ENCODE measurements at places on chromosomes 1 and 21. TPM values are rescaled to one million over a fixed set of nuclear protein-coding genes. Genes with fewer than 3 reads are reported as not detected.

- H3K27ac ChIP-seq: no peak overlapping the region
- H3K4me1 ChIP-seq: peaks cover 28% of the 10 kb centered on the region
- no peaks in the 10 kb centered on the region for H3K36me3 ChIP-seq
- no peak for DNase-seq
Observed at GRCh38 chr1:91895832-91896556, 10.0 kb upstream of the TGFBR3 start.

GRCh38 chr21:35925497-35925896, 134.8 kb downstream of the SETD4 start:
- H3K4me1 ChIP-seq: peaks cover 11% of the 10 kb centered on the region
- peak overlapping the region; percentile 50 for H3K27ac ChIP-seq

DNA sequence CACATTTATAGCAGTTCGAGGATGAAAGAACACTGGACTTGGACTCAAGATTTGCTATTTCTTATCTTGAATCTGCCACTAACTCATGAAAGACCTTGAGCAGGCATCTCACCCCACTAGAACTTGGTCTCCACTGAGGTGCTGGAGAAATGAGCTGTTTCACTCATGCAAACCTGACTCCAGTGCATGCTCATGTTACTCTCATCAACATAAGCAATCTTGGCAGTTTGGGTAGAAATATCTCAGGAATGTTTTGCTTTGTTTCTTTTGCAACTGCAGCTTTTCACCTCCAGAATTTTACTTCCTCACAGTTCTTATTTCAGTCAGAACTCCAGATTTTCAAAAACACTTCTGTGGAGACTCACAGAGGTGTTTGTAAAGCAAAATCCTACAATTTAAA, 46.2 kb upstream of the DAB1 start:
- H3K36me3 ChIP-seq: no peaks in the 10 kb centered on the region
- H3K27me3 ChIP-seq: no peaks in the 10 kb centered on the region
- no peak overlapping the region for H3K27ac ChIP-seq
- no peak overlapping the region for H3K4me3 ChIP-seq
- no peaks in the 10 kb centered on the region for H3K4me1 ChIP-seq

- no peak overlapping the region for H3K4me3 ChIP-seq
- no peaks in the 10 kb centered on the region for H3K36me3 ChIP-seq
- no peak overlapping the region for H3K27ac ChIP-seq
- DNase-seq: no peak
- no peaks in the 10 kb centered on the region for H3K4me1 ChIP-seq
Observed at GRCh38 chr1:44390277-44390676, 14.8 kb upstream of the RNF220 start.

- no peaks in the 10 kb centered on the region for H3K36me3 ChIP-seq
- no peak for DNase-seq
- no peak overlapping the region for H3K4me3 ChIP-seq
- H3K27ac ChIP-seq: no peak overlapping the region
- H3K27me3 ChIP-seq: no peaks in the 10 kb centered on the region
Observed at GRCh38 chr1:88039240-88039639, 644.8 kb upstream of the PKN2 start.

DNA sequence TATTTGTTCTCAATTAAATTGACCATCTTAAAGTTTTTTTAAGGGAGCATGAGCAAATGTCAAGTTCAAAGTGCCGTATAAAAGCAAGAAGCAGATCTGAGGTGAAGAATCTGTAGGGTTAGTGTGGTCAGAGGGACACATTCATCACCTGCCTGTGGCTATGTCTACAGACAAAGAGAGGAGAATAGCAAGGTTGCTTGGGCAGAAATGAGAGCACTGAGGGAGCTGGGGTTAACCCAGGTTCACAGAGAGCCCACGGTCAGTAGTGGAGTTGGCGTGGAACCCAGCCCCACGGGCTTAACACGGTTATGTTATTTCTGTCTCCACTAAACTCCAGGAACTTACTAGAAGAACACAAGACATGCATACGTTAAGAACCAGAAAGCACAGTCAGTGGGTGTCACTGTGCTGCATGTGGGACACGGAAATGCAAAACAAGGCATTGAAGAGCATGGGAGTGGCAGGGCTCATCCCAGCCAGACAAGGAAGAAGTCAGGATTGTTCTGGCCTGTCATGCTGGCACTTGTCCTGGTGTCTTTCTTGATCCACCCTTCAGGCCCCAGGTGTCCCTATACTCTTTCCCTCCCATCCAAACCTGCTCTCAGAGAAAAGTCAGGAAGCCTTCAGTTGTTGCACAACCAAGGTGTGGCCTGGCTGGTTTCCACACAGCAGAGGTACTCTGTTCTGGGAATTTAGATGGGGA, 95.5 kb upstream of the IVNS1ABP start:
- H3K4me3 ChIP-seq: no peak overlapping the region
- H3K4me1 ChIP-seq: no peaks in the 10 kb centered on the region
- H3K27me3 ChIP-seq: no peaks in the 10 kb centered on the region
- no peak for DNase-seq
- H3K27ac ChIP-seq: no peak overlapping the region
- H3K36me3 ChIP-seq: no peaks in the 10 kb centered on the region

GRCh38 chr1:4305526-4306301, 348.7 kb upstream of the AJAP1 start:
- no peaks in the 10 kb centered on the region for H3K27me3 ChIP-seq
- H3K27ac ChIP-seq: no peak overlapping the region
- no peaks in the 10 kb centered on the region for H3K4me1 ChIP-seq
- no peak overlapping the region for H3K4me3 ChIP-seq
- DNase-seq: no peak
- H3K36me3 ChIP-seq: no peaks in the 10 kb centered on the region

GRCh38 chr1:230759369-230760065, 12.3 kb downstream of the CAPN9 start:
- no peak overlapping the region for H3K4me3 ChIP-seq
- no peak overlapping the region for H3K27ac ChIP-seq
- H3K27me3 ChIP-seq: no peaks in the 10 kb centered on the region
- DNase-seq: no peak
- H3K4me1 ChIP-seq: no peaks in the 10 kb centered on the region
- no peaks in the 10 kb centered on the region for H3K36me3 ChIP-seq

GRCh38 chr1:13605159-13605558, 21.5 kb downstream of the PDPN start:
- H3K4me1 ChIP-seq: no peaks in the 10 kb centered on the region
- DNase-seq: no peak
- no peaks in the 10 kb centered on the region for H3K36me3 ChIP-seq
- H3K27me3 ChIP-seq: no peaks in the 10 kb centered on the region

DNA sequence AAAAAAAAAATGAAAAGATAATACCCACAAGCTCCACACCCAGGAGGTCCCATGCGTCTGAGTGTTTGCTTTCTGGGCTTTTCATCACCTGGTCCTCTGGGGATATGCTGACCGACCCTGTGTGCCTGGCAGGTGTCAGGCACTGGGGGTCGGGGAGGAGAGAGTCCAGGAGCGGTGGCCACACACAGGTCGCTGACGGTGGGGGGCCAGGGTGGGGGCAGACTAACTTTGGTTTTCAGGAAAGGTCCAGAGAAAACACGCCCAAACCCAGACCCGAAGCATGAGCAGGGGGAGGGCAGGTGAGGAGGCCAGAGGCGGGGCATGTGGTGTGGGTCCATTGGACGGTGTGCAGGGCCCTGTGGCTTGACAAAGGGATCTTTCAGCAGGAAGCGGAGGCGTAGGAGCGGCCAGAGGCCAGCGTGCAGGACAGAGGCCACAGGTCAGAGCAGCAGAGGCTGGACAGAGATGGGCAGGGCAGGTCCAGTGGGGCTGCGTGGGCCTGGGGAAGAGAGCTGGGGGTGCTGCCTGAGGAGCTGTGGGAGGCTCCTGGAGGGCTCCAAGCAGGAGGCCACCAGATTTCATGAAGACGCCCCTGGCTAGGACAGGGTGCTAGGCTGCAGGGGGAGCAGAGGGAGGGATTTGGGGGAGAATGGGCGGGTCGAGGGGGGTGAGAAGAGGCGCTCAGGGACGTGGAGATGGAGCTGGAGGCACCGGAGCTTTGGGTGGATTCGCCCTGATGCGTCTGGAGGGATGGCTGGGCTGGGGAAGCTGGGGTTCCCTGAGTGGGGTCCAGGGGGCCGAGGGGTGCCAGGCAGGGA, 15.8 kb downstream of the RNF223 start:
- no peak overlapping the region for H3K4me3 ChIP-seq
- peaks cover 3% of the 10 kb centered on the region for H3K36me3 ChIP-seq
- H3K4me1 ChIP-seq: peaks cover 8% of the 10 kb centered on the region
- no peak for DNase-seq

DNA sequence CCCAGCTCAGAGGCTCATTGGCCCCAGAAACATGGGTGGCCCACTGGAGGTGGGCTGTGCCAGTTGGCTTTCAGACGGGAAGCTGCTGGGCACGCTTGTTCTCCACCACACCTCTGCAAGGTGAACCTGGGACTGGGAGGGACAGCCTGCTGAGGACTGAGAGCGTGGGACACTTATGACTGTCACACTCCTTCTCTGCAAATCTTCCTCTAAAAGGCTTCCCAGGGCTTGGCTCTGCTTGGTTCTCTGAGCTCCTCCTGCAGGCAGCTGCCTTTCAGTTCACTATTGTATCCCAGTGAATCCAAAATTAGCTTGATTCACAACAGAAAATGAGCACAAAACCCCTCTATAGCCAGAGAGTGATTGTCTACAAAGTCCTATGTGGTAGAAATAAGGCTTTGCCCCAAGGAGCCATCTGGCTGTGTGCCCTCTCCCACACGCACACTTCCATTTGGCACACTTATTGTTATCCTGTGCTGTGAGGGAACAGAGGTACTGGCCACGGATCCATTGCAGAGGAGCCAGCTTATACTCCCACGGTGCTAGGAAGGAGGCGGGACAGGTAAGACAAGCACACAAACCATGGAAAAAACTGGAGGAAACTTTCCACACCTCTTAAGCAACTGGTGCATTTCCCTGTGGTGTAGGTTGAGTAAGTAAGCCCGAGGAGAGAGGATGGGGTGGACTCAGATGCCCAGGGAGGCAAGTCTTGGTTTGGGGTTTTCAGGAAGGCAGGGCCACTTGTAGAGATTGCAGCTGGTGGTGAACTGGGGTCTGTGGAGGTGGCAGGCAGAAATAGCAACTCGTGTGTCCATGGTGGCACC, 18.9 kb upstream of the BTG2 start:
- H3K27me3 ChIP-seq: peaks cover 7% of the 10 kb centered on the region
- no peaks in the 10 kb centered on the region for H3K36me3 ChIP-seq
- H3K4me1 ChIP-seq: peaks cover 15% of the 10 kb centered on the region
- no peak overlapping the region for H3K27ac ChIP-seq
- peak; percentile 23 for DNase-seq

DNA sequence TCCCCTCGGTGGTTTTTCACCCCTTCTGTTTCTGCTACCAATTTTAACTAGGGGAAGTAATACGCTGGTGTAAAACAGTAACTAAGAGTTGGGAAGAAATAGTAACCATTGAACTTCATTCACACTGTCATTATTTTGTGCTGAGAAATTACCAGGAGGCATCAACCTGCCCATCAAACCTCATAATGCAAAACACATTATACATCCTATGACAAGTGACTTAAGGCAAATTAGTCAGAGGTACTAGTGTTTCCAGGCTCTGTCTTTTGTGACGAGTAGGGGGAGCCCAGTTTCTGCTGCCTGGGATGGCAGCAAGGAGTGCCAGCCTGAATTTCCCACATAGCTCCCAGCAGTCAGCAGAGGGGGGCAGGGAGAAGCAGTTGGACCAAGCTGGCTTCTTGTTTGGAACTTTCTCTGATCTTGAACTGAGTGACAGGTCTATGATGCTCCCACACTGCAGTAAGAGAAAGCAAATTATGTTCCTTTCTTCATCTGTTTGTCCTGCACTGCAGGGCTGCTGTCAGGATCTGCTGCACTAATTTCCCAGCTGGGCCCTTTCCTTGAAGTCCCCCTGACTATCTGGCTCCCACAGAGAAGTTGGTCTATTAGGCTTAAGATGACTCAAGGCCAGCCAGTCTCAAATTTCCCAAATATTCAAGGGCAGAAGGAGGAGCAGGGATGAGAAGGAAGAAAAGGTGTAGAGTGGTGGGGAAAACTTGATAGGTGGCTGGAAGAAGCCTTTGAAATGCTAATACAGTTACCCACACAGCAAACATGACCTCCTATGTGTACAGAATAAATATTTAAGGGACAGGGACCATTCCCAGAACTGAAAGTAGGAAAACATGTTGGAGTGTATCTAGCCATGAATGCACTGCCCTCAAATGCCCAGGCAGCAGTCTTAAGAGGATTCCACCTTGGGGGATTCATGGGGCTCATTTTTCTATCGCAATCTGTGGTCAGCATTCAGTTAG, 322.8 kb downstream of the SEC16B start:
- no peaks in the 10 kb centered on the region for H3K27me3 ChIP-seq
- H3K4me3 ChIP-seq: no peak overlapping the region
- no peaks in the 10 kb centered on the region for H3K4me1 ChIP-seq
- H3K27ac ChIP-seq: no peak overlapping the region

DNA sequence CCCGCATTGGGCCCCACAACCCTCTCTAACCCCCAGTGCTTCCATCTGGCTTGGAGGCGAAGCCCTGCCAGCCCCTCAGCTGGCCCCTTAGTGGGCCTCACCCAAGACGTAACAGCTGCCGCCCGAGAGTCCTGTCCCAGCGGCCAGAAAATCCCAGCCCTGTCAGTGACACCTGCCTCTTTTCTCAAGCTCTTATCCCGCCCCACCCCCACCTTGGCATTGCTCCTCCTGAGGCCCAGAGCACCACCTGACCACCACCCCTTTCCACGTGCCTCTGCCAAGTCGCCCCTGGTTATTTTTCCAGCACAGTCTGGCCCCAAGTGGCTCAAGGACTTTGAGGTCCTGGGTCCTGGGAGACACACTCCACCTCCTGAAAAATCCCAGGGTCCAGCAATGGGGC, 5.9 kb upstream of the CTRC start:
- H3K36me3 ChIP-seq: peaks cover 6% of the 10 kb centered on the region
- no peak overlapping the region for H3K27ac ChIP-seq
- H3K4me3 ChIP-seq: no peak overlapping the region
- no peaks in the 10 kb centered on the region for H3K4me1 ChIP-seq

- peaks cover 40% of the 10 kb centered on the region for H3K4me1 ChIP-seq
- H3K4me3 ChIP-seq: peak overlapping the region; percentile 87
- peak overlapping the region; percentile 96 for H3K27ac ChIP-seq
- H3K27me3 ChIP-seq: no peaks in the 10 kb centered on the region
- peak; percentile 46 for DNase-seq
- H3K36me3 ChIP-seq: no peaks in the 10 kb centered on the region
Observed at GRCh38 chr1:145956361-145956760, 1.5 kb downstream of the LIX1L start.

- peak; percentile 32 for DNase-seq
- H3K4me3 ChIP-seq: no peak overlapping the region
- H3K27me3 ChIP-seq: no peaks in the 10 kb centered on the region
- H3K4me1 ChIP-seq: no peaks in the 10 kb centered on the region
- H3K27ac ChIP-seq: no peak overlapping the region
Observed at GRCh38 chr1:15543589-15544568, 17.2 kb downstream of the DNAJC16 start.

Gene KIF17
- total RNA-seq: 0.72 TPM

Gene PLXNA2
- total RNA-seq: 229 TPM

Gene PCAT6
- total RNA-seq: 1.7 TPM

Gene TMED5
- total RNA-seq: 51.2 TPM

Gene CAPN8
- total RNA-seq: not detected

Gene TRIM45
- 3.3 TPM for total RNA-seq

Gene NBPF6
- total RNA-seq: not detected

Gene OVAAL
- not detected for total RNA-seq

Gene TEKT2
- total RNA-seq: 0.38 TPM

Gene APOBEC4
- not detected for total RNA-seq

Data from endothelial cell of umbilical vein (primary cell).